ENCODE measurements at places on chromosomes 7 and 10.

DNA sequence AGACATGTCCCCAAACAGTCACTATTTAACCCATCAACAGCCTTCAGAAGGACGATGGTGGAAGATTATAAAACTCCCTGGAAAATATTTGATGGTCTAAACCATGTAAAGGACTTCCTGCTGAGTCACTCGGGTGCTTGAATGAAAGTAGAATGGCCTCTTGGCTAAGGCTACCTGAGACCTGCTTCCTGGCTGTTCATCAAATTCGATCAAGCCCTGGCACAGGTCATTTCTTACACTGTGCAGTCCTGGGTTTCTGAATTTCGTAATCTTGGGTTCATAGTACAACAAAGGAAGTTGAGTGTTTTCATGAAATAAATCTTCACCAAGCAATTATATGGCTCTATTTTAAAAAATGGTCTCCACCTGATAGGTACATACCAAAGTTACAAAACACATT, 260.3 kb upstream of the RNF32 start:
- no peak for DNase-seq

- no peak for DNase-seq
Measured at GRCh38 chr7:67496589-67496988, 500.0 kb downstream of the TYW1 start.

DNA sequence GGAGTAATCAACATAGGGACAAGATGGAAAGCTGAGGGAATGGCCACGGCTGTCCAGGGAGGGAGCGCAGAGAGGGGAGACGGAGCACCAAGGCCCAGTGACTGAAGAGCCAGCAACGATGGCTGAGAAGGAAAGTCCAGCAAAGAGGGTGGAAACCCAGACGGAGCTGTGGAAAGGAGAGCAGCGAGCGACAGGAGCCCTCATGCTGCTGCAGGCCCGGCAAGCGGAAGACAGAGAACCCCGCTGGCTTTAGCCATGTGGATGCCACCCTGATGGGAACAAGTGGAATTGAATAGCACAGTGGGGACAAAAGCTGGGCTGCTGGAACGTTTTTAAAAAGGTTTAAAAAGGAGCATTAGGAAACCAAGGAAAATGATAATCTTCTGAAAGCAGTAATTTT, 82.9 kb upstream of the DDC start:
- DNase-seq = no peak

DNA sequence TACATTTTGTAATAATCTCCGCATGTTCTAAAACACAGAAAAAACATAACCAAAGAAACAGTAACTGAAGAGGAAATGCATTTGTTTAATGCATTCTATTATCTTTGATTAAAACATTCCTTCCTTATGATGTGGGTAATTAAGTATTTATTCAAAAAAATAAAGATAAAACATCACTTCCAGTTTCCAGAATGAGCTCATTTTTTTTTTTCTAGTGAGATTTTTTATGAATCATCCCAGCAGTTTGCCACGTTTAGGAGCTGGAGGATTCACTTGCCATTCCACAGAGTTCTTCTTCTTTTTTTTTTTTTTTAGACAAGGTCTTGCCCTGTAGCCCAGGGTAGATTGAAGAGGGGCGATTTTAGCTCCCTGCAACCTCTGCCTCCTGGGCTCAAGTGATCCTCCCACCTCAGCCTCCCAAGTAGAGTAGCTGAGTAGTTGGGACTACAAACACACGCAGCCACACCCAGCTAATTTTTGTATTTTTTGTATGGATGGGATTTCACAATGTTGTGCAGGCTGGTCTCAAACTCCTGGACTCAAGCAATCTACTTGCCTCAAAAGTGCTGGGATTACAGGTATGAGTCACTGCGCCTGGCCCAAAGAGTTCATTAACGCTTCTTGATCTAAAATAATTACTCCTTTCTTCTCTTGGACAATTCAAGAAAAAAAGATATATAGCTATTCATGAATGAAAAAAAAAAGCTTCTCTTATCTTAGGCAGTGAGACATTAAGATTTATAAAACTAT, 177.3 kb downstream of the DKK1 start:
- no peak for DNase-seq

DNA sequence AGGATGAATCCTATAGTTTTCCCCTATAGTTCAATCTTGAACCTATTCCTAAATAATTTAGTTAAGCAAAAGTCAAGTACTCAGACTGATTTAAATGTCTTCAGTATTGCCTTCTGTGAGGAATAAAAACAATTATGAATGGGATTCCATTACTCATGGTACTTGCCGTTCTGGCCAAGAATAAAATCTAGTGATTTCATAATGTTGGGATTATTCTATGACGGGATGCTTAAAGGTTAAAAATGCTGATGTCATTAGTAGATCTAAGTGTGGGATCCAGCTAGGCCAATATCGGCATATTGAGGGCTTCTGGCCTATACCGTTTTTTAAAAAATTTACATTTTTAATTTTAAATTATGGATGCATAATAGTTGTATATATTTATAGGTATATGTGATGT, 5.3 kb downstream of the BPGM start:
- DNase-seq = no peak
